ENCODE measurements at places on chromosomes 4 and X.
A peak's percentile ranks its signal among the peaks of the same experiment; 100 is the strongest.

DNA sequence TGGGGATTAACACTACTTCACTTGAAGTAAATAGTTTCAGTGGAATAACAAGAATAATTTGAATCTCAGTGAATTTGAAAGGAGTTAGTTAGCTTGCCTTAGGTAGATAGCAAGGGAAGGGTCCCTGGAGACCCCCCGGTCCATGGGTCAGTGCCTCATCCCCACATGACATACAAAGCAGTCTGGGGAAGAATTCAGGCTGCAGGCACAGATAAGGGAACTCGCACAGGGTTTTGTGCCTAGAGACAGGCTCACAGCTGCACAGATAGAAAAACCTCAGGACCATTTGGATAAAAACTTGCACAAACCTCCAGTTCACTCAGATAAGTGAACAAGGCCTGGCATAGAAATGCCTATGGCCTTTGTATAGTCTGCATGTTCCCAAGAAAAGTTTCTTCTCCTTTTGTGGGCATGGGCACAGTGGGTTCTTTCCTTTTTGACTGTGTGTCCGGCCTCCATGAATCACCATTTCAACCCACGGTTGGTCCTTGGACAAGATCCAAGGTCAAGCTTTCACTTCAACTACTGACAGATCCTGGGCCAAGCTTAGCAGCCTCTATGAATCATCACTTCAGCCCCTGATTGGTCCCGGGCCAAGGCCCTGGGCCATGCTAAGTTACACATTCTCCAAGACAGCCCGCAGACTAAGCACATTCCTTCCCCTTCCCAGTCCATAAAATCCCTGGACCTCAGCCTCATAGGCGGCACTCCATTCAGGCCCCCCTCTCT, 108.3 kb upstream of the KLHL4 start:
- DNase-seq, result peak; percentile 59

DNA sequence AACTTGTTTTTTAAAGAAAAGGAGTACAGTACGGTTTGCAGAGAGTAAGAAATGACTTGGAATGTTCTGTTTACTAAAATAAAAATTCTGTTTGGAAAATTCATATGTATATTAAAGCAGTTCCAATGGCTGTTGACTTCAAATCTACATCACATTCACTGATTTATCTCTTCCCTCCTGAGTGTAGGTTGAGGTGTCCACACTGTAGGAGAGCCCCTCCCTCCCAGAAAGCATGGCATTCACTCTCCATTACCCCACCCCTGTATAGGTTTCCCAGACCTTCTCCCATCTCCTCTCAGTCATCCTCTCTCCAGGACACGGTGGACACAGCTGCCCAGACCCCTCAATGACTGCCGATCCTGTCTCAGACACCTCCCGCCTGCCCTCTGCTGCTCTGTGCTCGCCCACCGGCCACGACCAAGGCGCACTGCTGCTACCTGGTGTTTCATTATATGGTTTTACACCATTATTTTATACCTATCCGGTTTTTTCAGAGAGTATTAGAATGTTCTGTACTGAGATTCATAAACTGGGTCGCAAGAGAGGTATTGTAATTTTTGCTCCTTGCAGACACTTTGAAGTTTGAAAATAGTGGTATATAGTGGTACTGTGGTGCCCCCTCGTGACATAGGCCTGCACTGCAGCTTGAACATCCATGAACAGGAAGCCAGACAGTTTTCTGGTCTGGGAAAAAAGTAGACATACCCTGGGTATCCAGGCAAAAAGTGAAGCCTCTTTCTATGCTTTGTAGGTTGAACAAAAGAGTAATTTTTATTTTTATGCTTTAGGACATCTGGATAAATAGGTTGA, 38.8 kb upstream of the BEX4 start:
- DNase-seq, result no peak

- DNase-seq, result no peak
Measured at GRCh38 chr4:140291259-140291658, 82.2 kb upstream of the SCOC start.

DNA sequence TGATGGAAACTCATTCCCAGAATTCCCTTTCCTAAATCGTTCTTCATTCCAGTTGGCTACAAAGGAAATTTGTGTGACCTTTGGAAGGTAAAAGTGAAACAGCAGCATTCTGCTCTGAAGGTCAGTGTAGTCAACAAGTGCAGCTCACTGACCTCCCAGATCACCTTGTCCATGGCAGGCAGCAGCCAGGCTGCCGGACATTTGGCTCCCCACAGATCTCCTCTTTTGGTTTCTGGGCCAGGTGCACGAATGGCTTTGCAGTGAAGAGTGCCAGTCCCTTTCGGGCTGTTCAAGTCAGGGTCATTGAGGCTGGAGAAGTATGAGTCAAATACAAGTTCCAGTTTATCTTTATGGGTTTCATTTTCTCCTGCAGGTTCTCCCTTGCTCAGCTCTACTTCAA, 14.3 kb downstream of the GPRIN3 start:
- DNase-seq, result no peak

- DNase-seq, result no peak
Measured at GRCh38 chr4:36348403-36348938, 67.1 kb downstream of the DTHD1 start.

DNA sequence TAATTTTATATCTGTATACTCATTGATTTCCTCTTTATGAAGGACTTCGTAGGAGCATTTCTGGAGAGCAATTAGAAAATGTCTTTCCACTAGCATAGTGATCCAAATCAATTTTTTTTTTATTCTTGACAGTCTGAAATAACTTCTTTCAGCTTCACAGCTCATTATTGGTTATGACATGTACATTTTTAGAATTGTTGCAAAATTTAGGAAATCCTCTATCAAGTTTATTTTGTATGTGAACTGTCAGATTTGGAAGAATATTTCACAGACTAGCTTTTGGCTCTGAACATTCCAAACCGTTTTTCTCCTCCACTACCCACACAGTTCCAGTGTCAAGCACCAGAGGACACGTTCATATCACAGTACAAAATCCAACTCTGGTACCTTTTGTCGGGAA, 249.6 kb upstream of the ATOH1 start:
- no peak for DNase-seq

DNA sequence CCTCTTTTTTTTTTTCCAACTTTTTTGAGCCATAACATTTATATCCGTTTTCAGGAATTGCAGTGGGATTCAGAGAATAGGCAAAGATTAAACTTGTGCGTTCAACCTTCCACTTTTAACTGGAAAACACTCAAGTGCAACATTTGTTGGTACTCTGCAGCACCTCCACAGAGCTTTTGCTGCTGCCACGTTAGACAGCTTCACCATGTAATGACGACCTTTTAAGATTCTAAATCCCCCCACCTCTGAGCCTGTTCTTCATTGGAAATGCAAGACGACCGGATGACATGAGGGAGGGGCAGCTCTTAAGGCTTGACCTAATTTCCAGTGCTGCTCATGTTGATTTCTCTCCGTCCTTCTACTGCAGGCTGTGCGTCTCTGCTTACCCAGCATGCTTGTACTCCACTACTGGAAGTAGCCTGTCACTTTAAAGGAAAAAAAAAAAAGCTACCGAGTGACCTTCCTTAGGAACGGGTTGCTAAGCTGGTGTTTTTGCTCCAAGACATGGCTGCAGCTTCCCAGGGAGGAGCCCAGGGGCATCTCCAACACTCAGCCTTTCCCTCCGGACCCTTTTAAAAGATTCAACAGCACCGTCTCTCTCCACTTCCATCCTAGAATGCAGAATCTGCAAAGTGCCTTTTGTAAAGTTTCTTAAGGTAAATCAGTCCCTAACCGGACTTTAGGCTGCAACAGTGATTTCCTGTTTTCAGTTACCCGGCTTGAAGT, at the start of gene CC2D2A:
CC2D2A (plus strand) TSS at position 481 of the 726 bp plus-strand sequence. CDS start 6,051 bp downstream, outside the sequence.
- peak; percentile 57 for DNase-seq

- DNase-seq, result no peak
Measured at GRCh38 chrX:110167952-110168451, 149.9 kb downstream of the AMMECR1 start.

DNA sequence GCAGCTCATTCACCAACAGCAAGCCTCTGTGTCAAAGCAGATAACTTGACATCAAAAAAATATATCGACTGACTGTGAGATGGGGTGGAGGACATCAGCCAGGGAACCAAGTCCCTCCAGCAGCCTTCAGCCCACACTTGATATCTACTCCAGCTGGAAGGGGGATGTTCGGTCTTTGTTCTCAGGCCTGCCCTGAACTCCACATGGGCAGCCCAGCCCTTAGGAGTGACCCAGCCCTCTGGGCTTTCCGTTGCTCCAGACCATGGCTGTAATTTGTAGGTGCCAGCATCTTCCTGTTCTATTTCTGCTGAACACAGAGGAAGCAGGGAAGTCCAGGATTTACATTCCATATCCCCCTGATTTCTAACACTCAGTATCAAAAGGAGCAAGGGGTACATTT, 17.4 kb downstream of the RASL11B start:
- DNase-seq, result no peak

DNA sequence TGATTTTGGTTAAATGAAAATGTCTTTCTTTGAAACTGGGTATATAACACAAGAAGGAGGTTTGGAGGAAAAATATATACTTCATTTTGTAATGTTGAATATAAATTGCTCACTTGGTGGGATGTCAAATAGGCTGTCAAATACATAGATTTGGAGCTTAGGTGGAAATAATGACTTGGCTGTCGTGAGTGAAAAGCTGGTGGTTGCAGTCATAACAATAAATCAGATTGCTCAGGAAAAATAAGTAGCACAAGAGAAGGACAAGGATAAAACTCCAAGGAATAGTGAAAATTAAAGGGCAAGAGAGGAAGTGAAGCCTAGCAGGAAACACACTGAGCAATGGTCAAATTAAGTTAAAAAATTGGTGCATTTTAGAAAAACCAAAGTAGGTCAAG, 253.0 kb upstream of the ANKRD50 start:
- DNase-seq, result no peak

DNA sequence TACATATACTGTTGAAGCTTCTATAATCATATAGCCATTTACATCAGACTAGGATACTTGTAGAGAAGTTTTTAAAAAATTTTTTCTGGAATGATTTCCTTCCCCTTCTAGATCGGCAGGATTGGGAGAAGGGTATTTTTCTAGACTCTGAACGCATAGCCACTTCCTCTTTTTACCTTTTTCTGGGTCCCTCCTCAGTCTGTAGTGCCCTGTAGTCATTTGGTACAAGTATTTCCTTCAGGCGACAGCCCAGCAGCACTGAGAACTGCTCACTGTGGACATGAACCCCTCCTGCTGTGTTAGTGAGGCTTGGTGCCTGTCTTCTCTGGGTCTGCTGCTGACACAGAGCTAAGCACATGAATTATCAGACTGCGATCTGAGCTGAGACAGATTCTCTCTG, 255.4 kb downstream of the ARHGAP10 start:
- DNase-seq, result no peak

GRCh38 chr4:151921386-151921785, 160.6 kb upstream of the GATB start:
- DNase-seq, result no peak

GRCh38 chr4:89755220-89755619, 81.7 kb downstream of the SNCA start:
- no peak for DNase-seq

DNA sequence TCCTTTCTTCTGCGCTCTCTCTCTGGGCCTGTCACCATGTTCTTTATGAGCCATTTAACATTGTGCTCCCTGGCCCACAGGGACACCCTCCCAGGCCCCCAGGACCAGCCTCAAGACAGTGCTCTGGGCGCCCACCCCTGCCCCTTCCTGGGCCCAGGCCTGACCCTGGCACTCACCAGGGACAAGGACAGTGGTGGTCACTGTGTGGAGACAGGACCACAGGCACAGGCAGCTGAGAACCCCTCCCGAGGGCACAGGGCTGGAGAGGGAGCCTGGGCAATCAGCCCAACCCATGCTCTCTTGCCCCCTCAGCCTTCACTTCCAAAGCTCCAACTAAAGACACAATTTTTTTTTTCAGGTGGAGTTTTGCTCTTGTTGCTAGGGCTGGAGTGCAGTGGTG, 218.2 kb upstream of the PSAPL1 start:
- DNase-seq, result no peak

DNA sequence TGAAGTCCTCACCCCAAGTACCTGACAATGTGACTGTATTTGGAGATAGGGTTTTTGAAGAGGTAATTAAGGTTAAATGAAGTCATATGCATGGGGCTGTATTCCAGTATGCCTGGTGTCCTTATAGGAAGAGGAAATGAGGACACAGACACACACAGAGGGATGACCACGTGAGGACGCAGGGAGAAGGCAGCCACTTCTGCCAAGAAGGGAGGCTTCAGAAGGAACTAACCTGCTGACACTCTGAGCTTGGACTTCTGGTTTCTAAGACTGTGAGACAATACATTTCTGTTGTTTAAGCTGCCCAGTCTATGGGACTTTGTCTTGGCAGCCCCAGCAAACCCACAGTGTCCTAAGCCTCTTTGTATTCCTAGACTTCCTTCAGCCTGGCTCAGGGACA, 3.0 kb upstream of the SLC2A9 start:
- no peak for DNase-seq

DNA sequence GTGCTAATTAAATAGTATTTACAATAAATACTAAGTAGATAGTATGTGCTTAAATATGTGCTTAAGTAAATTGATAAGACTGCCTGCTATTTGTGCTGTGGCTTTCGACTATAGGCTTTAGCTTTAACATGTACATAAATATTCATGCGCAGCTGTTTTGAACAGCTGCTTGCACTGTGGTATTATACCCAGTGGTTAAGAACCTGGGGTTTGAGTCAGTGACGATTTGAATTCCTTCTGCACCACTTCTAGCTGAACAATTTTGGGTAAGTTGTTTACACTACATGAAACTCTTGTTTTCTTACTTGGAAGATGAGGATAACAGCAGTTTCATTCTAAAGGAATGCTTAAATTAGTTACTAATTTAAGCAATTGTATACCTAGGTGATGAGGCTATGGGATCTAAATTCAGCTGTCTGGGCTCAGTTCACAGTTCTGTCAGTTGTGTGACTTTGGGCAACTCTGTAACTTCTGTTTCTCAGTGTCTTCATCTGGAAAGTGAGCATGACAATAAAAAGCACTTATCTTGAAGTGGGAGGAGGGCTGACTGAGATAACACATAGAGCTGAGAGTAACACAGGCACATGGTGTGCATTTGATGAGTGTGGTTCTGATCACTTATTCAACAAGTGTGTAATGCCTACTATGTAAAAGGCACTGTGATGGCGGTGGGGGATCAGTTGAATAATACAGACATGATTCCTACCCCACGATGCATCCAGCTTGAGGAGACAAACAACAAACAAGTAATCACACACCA, 37.0 kb downstream of the HPGDS start:
- DNase-seq, result no peak

- no peak for DNase-seq
Measured at GRCh38 chrX:148592595-148592994, 92.2 kb downstream of the AFF2 start.

GRCh38 chrX:112223391-112223790, 140.8 kb upstream of the TRPC5 start:
- no peak for DNase-seq

GRCh38 chr4:26765515-26765914, 95.1 kb upstream of the STIM2 start:
- DNase-seq, result no peak

GRCh38 chr4:154566639-154567204, 3.9 kb downstream of the FGB start:
- peak; percentile 43 for DNase-seq
